ENCODE measurements at places on chromosomes 3 and 15.

DNA sequence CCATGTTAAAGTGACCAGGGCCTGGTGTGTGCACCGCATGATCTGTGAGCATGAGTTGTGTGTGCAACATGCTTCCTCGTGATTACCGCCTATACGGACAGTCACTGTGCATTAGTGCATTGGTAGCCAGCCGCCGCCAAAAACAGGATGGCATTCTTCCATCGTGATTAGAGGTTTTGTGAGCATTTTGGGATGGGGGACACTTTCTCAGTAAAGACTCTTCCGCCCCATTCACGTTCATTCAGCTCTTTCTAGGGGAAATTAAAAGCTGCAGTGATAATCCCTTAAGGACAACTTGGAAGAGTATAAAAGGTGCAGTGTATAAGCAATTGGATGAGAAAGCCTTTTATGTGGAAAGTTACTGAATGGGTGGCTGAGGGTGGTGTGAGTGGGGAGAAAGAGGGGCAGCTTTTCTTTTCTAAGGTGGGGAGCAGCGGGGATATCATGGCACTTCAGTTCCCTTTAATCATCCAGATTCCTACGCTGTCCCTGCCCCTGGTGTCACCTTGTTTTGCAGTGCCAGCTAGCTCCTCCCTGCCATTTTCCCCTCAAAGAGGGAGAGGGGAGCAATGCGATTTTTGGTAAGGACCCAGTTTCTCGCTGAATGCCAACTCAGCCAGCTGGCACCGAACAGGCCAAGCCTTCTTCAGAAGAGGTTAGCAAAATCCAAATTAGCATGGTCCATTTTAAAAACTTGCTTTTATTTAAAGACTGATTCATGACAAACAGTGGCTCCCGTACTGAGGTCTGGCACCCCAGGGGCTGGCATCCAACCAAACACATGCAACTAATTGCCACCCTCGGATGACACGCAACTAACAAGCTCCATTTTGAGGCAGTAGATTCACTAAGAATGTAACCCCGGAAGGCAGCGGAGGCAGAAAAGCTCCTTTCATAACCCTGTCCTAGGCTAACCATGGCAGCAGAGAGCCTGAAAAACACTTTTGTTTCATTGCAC lies 447.8 kb downstream of the FHIT start:
- peak; percentile 13 for DNase-seq

DNA sequence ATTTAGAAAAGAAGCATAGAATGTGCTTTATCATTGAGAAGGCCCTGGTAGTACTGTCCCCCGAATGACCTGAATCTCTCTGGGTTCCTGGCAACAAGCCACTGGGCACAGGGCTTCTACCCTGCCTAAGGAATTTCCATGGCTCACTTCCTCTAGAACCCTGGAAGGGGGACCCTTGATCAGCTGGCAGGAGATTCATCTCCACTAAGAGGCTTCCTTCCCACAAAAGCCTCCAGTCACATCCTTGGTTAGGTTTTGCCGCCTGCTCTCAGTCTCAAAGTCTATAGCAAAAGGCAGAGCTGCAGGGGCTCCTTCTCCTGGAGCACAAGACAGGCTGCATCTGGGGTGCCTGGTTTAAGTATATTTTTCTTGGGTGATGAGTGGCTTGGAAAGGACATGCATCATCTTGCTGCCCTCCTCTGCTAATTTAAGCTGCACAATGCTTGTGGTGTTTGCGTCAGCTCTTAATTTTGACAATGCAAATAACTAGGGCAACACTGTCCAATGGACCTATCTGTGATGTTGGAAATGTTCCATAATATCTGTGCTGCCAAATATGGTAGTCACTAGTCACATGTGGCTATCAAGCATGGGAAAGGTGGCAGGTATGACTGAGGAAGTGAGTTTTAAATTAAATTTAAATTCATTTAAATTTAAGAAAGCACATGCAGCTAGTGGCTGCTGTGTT lies 33.4 kb upstream of the RARRES1 start:
- DNase-seq = no peak

- peak; percentile 24 for DNase-seq
Measured at GRCh38 chr3:60756241-60757030, 494.8 kb downstream of the FHIT start.

- DNase-seq = no peak
Measured at GRCh38 chr3:94303266-94303665, 240.4 kb downstream of the NSUN3 start.

DNA sequence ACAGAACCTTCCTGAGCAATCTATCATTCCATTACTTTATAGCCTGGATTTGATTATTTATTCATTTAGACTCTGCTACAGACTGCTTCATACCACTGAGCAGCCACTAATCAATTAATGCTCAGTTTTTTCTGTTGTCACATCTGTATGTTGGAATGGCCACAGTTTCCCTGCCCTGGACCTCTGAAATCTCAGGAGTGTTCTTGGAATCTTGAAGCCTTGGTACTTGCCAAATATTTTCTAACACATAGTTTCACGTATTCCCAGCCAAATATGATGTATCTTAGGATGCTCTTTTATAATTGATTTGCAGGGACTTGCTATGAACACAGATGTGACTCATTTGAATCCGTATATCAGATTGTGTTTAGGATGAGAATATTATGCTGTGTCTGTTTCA lies 225.8 kb downstream of the TAFA4 start:
- DNase-seq = peak; percentile 58

- no peak for DNase-seq
Measured at GRCh38 chr15:48244921-48245320, 38.8 kb downstream of the SLC12A1 start.

DNA sequence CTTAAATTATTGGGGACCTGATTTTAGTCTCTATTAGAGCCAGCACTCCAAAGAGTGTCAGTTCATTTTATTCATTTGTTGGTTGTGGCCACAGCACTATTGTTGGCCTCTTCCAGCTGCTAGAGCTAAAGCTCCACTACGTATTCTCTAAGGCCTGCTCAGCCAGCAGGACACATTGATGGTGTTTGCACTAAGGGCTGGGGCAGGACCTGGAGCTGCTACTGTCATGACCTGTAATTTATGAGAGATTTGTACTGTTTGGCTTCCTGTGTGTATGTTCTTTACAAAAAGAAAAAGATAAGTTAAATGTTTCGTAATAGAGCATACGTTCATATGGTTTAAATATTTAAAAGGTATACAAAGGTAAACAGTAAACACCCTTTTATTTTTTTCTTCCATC lies 8.1 kb downstream of the GFM1 start:
- no peak for DNase-seq

DNA sequence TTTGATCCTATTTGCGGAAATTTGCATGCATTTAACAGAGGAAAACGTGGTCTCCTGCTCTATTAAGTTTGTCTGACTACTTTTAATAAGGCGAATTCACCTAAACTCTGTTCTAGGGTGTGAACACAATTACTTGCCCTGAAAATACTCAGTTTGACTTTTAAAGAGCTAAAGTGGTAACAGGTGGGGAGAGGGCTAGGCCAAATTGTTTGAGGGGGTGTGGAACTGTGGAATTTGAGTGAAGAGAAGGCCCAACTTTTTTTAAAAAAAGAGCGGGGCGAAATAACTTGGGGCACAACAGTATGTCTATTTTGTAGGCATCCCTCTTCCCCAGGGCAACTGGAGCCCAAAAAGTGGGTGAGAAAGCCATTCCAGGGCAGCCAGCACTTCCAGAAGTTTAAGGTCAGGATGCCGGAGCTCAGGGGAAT lies 580 bp upstream of the FXR1 start:
- DNase-seq = no peak

- DNase-seq = peak; percentile 83
Measured at GRCh38 chr3:23174426-23175039, 28.6 kb upstream of the UBE2E2 start.

DNA sequence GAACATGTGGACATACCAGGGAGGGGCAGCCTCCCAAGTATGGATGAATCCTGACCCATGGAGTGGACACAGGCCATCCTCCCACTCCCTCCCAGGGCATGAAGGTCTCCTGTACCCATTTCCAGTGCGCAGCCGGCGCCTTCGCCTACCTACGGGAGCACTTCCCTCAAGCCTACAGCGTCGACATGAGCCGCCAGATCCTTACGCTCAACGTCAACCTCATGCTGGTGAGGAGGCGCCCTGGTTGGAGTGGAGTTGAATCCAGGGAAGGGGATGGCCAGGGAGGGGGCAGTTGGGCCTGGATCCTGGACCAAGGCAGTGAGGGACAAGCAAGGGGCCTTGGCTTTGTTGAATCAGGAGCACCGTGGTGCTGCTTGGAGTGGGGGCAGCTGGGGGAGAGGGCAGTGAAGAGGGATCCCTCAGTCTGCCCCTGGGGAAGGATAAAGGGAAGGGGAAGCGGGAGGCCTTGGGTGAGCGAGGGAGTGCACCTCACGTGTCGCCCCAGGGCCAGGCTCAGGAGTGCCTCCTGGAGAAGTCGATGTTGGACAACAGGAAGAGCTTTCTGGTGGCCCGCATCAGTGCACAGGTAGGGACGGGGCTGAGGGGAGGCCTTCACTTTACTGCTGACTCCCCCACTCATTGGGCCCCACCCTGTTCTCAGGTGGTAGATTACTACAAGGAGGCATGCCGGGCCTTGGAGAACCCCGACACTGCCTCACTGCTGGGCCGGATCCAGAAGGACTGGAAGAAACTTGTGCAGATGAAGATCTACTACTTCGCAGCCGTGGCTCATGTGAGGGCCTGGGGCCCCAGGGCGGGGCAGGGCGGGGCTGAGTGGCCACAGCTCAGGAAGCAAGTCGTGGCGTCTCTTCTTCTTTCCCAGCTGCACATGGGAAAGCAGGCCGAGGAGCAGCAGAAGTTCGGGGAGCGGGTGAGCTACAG lies 25.3 kb downstream of the PTPN23 start:
- DNase-seq = no peak

- DNase-seq = no peak
Measured at GRCh38 chr3:72565593-72565992, 282.7 kb downstream of the SHQ1 start.

- peak; percentile 30 for DNase-seq
Measured at GRCh38 chr3:148269816-148270215, 427.9 kb upstream of the AGTR1 start.

- peak; percentile 85 for DNase-seq
Measured at GRCh38 chr3:126134219-126134975, 46.0 kb downstream of the ALDH1L1 start.

- no peak for DNase-seq
Measured at GRCh38 chr15:67397139-67397538, 123.8 kb upstream of the C15orf61 start.

DNA sequence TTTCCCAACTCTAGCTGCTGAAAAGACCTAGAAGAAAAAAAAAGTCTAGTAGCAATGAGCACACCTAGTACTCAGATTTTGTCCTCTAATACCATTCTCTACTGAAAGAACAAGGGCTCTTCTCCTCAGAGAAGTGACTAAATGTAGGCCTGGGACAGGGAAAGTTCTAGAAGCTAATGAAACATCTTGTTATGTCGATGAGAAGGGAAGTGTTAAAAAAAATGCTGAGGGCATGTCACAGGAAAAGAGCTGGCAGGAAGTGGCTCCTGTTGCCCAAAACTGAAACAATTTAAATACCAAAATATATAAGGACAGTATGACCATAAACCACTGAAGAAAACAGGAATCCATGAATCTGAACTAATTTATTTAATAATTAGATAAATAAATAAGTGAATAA lies 581.4 kb upstream of the TBL1XR1 start:
- DNase-seq = no peak

- no peak for DNase-seq
Measured at GRCh38 chr3:36762918-36763849, 1.2 kb downstream of the DCLK3 start.

DNA sequence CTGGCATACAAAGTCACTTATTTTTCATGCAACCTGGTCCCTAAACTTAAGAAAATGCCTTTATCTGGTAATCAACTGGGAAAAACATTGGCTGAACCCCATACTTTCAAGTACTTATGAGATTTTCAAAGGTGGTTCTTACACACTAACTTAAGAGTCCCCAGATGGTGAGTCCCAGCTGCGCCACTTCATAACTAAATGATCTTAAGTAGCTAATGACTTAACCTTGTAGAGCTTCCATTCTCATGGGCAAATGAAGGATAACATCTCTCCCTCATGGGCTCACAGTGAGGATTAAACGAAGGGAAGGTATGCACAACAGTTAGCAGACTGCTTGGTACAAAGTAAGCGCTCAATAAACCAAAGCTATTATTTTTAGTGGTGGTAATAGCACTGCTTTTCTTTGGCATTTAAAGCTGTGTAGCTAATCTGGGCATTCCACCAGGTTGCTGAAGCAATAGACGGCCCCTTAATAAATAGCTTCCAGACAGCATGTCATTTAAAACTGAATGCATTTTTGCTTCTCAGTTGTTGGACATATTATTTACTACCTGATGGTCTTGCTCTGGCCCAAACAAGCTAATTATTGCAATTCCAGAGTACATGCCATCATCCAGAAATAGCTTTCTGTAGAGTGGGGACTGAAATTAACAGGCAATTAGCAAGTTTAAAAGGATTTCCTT lies 55.4 kb downstream of the LIPC start:
- DNase-seq = no peak

GRCh38 chr15:48641416-48641815 lies 4.1 kb downstream of the FBN1 start:
- DNase-seq = peak; percentile 45

DNA sequence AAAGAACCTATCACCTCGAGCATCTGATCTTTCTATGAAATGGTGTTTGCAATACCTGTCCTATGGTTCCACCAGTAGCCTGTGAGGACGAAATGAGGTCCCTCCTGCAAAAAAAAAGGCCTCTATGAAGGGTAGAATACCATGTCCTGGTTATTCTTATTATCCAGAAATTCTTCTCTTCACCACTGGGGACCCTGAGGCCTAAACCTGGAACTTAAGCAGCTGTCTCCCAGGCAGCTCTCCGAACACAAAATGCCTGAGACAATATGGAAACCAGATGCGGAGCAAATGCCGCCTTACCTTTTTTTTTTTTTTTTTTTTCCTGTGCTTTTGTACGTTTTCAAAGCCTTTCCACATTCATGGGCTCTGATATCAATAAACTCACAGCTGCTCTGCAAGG lies 62.1 kb upstream of the WNT5A start:
- DNase-seq = peak; percentile 83

DNA sequence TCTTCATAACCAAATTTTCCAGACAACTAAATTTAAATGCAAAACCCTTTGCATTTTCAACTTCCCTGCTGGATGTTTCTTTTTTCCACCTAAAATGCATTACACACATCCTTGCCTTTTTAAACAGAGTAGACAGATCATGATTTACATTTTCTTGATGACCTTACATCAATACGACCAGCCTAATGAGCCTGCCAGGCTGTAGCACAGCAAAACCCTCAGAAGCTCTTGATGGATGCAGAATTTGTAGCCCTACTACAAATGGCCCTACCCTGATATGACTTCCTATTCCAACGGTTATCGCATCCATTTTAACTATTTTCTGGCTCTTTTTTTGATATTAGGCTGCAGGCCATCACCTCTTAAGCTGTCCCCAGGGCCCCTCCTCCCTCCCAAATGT lies 66.3 kb downstream of the NTRK3 start:
- DNase-seq = no peak

- no peak for DNase-seq
Measured at GRCh38 chr3:124985349-124985748, 50.8 kb upstream of the MUC13 start.

DNA sequence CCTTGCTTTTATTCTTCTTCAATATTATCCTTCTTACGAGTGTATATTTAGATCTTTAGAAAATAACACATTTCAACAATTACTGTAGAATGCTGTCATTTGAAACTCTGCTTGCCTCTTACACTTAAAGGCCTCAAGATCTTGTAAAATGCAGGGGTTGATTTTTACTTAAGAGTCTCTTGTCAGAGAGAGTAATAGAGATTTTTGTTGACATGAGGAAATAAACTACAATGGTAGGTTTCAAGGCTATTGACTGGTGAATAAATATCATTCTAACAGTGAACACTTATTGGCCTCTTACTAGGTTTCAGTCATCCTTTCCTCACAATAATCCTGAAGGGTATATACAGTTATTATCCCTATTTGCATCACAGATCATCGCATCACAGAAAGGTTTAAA lies 344.6 kb downstream of the GBE1 start:
- no peak for DNase-seq

GRCh38 chr15:45187894-45188830 lies at the start of gene SHF:
Gene SHF (minus strand): TSS chr15:45187966. CDS start chr15:45187951, 15 bp downstream.
- peak; percentile 84 for DNase-seq

All from tongue (tissue), 3 donors.